ENCODE measurements at places on chromosomes 13 and 19.

DNA sequence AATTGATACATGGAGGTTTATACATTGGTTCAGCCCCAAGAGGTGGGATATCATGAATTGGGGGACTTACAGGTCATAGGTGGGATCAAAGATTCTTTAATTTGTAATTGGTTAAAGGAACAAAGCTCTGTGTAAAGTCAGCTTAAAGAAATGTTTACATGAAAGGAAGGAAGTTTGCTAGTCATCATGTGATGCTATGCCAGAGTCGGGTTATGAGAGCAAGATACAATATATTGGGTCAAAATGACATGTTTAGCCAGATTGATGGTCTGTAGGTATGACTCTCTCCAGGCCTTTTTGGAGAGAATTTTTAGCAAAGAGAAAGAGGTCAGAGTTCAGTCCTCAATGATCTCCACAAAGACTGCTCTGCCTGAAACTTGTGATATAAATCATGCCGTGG, 5.3 kb upstream of the CYSLTR2 start:
- DNase-seq: no peak

DNA sequence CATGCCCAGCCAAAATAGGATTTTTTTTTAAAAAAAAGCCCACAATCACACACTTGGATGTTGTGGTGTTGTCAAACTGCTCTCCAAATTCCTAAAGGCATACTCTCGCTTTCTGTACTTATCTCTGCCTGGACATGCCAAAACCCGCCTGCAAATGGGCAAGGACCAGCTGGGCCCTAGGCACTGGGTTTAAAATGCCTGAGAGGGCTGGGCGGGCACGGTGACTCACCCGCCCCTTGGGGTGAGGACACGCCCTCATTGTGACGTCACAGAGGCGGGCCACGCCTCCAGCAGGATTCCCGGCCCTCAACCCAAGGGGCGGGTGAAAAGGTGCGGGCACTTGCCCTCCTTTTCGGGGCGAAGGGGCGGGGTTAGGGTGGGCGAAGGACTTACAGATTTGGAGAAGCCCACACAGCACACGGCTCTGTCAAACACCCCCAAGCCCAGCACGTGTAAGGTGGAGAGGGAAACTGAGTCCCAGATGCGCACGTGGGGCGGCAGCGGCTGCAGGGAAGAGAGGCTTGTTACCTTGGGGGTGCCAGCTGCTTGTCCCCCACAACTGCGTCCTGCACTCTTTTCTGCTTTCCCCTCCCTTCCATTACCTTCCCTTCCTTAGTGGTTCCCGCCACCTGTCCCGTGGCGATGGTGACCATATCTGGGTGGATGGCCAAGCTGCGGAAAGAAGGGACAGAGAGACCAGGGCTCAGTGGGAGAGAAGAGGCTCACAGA, 6.6 kb downstream of the EML2 start:
- DNase-seq: peak; percentile 99

GRCh38 chr13:22874839-22875238, 305.9 kb upstream of the SGCG start:
- DNase-seq: no peak

DNA sequence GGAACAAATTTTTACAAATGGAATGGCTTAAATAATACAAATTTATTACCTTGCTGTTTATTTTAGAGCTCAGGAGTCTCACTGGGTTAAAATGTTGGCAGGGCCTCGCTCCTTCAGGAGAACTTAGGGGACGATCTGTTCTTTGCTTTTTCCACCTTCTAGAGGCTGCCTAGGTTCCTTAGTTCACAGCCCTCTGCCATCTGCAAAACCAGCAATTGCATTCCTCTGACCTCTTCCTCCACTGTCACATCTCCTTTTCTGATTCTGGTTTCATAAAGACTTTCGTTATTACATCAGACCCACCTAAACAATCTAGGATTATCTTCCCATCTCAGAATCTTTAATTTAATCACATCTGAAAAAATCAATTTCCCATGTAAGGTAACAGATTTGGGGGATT, 249.6 kb upstream of the SPRY2 start:
- DNase-seq: no peak

GRCh38 chr19:40716031-40716481, 630 bp downstream of the COQ8B start:
- peak; percentile 95 for DNase-seq

GRCh38 chr19:40466219-40466984, 399 bp upstream of the SPTBN4 start:
- DNase-seq: no peak

GRCh38 chr13:71477735-71478134, 389.3 kb downstream of the DACH1 start:
- DNase-seq: peak; percentile 1

- peak; percentile 55 for DNase-seq
Observed at GRCh38 chr19:11138601-11139300, 16.8 kb downstream of the SPC24 start.

GRCh38 chr19:10021863-10022262, 8.6 kb downstream of the RDH8 start:
- DNase-seq: no peak

- no peak for DNase-seq
Observed at GRCh38 chr13:20043207-20043925, 84.8 kb downstream of the ZMYM2 start.

GRCh38 chr13:112740502-112741131, 50.8 kb downstream of the ATP11A start:
- no peak for DNase-seq

- no peak for DNase-seq
Observed at GRCh38 chr13:67042556-67042955, 187.6 kb downstream of the PCDH9 start.

- DNase-seq: no peak
Observed at GRCh38 chr19:44623080-44623479, 9.7 kb downstream of the IGSF23 start.

DNA sequence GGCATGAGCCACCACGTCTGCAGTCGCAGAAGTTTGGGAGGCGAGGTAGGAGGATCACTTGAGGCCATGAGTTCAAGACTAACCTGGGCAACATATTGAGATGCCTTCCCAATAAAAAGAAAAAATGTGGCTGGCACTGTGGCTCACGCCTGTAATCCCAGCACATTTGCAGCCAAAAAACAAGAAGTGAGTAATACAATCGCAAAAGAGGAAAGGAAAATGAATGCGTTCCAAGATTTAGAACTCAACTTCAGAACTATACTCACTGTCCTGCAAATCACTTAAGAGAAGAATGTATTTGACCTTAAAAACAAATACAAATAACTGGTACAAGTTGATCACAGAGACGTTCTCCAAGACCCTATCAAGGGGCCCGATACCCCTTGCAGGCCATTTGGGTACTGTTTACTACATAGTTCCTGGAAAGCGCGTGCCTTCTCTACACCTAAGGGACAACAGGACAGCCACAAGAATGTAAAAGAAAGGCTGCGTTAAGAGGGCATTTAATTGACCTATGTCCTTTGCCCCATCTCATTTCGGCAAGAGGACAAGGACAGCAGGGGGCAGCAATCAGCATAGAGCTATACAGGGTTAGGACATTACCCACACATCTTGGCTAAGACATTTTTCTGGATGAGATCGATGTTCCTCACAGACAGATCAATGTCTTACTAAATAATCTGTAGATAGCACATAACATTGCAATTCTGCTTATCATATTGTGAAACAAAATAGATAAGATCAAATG, 41.3 kb downstream of the FLT3 start:
- peak; percentile 36 for DNase-seq

DNA sequence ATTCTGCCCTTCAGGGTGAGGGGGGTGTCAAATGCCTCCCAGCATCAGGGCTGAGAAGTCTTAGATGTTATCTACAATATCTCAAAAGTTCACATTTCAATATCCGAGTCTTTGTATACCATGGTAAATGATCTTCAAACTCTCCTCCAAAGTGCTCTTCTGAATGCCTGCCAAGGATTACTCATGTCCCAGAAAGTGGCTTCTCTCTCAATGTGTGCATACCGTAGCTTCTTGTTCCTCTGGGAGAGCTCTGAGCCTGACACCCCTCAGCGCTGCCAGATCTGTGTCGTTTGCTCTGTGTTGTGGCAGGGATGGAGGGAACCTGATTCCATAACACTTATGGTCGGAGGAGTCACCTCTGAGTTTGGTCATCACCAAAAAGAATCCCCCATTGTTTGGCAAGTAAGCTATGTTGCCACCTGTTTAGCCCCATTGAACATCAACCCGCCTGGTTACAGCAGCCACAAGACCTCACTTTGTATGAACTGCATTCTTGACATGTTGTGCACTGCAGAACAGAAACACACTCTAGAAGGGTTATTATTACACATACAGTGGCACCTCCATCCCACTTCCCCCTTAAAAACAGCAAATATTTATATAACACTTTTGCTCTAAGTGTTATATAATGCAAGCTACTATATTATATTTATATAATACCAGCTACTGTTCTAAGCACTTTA, 163.1 kb upstream of the MIR17HG start:
- no peak for DNase-seq

DNA sequence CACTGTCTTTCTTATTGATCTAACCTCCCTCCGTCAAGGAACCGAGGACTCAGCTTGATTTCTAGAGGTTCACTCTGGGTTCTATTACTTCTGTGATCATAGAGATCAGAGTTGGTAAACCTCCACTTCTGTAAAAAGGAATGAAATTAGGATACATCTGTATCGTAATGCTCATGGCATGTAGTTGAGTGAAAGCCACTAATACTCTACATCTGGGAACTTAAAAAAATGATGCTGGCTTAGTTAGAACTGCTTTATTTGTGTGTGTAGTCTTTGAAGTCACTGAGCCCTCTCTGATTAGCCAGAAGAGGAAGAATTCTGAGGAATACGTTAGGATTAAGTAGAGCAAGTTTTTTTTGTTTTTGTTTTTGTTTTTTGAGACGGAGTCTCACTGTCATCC, 140.8 kb downstream of the GGACT start:
- no peak for DNase-seq
